CD4-positive, alpha-beta T cell treated with Interleukin-12 subunit alpha and Interleukin-12 subunit beta, for 1 hour (primary cell): ENCODE measurements at places on chromosomes 2 and 18.

DNA sequence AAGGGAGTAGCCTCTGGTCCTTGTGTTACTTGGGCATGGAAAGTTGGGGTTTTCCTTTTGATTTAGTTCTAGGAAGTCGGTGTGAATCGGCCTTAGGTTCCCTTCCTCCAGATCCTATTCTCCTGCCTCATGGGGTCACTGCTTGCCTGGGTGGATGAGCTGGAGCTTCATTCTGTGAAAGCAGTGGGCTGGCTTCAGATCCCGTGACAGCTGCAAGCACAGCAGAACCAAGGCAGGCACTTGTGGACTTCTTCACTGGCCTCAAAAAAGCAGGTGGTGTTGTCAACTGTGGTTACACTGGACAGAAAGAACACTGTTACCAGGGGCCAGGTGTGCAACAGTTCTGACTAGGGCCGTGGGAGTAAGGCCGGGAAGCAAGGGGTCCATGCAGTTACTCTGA is 243.4 kb downstream of the LDLRAD4 start:
- DNase-seq, result no peak

GRCh38 chr18:21803495-21803894 is 62.9 kb downstream of the MIB1 start:
- DNase-seq, result no peak

DNA sequence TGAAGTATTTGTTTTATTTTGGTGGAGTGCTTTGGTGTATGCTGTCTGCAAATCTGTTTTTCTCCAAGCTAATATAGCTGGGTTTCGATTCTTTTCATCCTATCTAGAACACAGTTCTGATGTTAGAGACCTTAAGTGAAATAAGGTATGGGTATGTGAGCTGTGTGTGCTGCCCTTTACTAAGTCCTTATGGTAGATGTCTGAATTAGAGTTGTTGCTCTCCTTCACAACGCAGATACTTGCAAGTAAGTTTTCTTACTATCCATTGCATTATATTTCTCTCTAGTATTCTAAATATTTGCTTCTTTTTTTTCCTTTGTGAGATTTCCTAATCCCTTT is 38.6 kb downstream of the AGFG1 start:
- no peak for DNase-seq

GRCh38 chr2:207289295-207290018 is 123.7 kb upstream of the KLF7 start:
- no peak for DNase-seq

- no peak for DNase-seq
Observed at GRCh38 chr2:140356697-140357096, 1576.5 kb upstream of the NXPH2 start.

- no peak for DNase-seq
Observed at GRCh38 chr18:74541703-74542555, 7.6 kb downstream of the CNDP1 start.

- no peak for DNase-seq
Observed at GRCh38 chr18:6837904-6838303, 108.4 kb downstream of the ARHGAP28 start.

GRCh38 chr2:179655627-179656026 is 205.8 kb downstream of the ZNF385B start:
- DNase-seq, result no peak

DNA sequence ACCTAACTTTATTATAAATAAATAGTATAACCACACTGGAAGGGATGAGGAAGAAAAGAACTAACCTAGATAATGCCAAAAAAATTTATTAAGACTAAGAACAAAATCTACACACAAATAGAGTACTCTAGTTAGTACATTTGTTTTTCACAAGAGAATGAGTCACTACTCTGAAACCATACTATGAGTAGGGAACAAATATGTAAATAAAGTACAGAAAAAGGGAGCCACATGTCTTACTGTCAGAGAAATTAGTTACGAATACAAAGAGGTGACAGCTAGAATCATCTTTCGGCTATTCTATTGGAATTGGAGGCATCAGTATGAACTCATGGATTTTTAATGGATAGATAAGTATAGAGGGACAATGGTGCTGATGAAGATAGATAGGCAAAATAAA is 150.5 kb downstream of the COPS8 start:
- no peak for DNase-seq
